ENCODE measurements at places on chromosomes 3 and 15.
A peak's percentile ranks its signal among the peaks of the same experiment; 100 is the strongest.

DNA sequence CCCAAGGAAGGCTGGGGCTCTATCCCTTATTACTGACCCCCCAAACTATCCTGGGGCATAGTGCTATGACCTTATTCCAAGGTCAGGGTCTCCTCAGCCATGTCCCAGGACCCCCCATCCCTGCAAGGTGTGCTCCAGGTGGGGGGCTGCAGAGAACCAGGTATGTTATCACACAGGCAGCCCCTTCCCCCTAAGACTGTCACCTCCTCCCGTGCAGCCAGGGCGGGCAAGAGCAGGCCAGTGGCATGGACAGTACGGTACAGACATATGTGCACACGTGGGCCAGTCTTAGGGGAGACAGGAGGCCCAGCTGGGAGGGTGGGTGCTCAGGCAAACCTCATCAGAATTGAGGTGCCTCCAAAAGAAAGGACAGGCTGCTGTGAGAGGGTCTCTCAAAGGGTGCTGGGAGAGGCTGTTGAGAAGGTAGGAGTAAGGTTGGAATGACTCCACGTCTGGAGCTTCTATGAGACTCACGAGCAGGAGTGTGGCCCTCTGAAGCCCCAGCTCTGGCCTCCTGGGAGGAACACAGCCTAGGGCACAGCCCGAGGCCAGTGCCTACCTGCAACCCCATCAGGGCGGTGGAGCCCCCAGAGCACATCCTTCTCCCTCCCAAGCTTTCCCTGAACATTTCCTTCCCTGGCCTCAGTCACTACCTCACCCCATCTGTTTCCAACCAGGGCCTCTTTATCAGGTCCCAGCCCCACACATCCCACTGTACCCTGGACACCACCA, 1.7 kb upstream of the COL7A1 start:
- DNase-seq, result no peak

- DNase-seq, result no peak
These were observed 32.7 kb upstream of the MAP3K13 start for GRCh38 chr3:185330238-185330637.

DNA sequence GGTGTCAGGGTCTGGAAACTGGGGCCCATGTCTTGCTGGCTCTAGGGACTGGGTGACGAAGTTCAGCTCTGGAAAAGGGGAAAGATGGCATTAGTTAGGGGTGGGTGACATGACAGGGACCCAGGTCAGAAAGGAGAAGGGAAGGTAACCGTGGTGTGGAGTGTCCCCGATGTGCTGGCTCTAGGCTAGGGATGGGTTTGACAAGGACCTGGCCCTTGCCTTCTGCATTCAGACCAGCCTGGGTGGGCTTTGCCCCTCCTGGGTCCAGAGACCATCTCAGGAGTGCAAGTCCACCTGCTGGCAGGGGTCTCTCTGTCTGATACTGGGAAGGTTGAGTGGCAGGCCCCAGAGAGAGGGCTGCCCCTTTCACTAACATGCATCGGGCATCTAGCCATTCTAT, 28.7 kb upstream of the ATP2B2 start:
- no peak for DNase-seq

GRCh38 chr3:32989171-32989570, 37.7 kb downstream of the CCR4 start:
- no peak for DNase-seq

DNA sequence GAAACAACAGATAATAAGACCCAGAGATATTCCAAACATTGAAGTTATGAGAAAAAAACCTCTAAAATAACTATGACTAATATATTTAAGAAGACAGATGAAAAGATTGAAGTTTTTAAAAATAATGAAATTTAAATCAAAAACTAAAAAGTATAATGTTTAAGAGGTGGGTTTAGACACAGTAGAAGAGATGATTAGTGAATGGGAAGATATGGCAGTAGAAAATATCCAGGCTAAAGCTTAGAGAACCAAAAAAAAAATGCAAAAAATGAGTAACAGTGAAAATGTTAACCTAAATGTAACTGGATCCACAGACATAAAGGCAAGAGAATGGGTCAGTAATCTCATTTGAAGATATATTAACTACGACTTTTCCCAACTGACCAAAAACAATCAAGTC, 52.2 kb downstream of the RETNLB start:
- no peak for DNase-seq

DNA sequence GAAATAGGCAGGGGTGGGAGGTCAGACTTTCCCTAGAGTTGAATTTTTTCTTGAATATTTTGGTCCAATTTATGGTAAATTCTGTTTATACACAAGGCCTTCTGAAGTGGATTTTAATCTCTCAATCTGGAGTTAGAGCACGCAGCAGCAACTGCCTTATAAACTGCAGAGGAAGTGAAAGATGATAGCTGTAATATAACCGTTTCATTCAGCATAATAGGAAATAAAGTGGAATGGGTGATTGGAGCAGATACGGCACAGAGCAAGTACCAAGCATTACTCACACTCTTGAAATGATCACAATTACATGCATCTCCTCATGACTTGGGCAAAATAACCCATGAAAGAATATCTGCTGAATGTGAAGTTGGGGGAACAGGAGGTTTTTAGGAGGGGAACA, 106.8 kb downstream of the ARRDC4 start:
- no peak for DNase-seq

- no peak for DNase-seq
These were observed 691 bp downstream of the SENP7 start for GRCh38 chr3:101512396-101512645.

- DNase-seq, result peak; percentile 30
These were observed 9.2 kb downstream of the ALPK3 start for GRCh38 chr15:84826369-84826823.

GRCh38 chr15:31264559-31265089, 62.0 kb upstream of the KLF13 start:
- no peak for DNase-seq

DNA sequence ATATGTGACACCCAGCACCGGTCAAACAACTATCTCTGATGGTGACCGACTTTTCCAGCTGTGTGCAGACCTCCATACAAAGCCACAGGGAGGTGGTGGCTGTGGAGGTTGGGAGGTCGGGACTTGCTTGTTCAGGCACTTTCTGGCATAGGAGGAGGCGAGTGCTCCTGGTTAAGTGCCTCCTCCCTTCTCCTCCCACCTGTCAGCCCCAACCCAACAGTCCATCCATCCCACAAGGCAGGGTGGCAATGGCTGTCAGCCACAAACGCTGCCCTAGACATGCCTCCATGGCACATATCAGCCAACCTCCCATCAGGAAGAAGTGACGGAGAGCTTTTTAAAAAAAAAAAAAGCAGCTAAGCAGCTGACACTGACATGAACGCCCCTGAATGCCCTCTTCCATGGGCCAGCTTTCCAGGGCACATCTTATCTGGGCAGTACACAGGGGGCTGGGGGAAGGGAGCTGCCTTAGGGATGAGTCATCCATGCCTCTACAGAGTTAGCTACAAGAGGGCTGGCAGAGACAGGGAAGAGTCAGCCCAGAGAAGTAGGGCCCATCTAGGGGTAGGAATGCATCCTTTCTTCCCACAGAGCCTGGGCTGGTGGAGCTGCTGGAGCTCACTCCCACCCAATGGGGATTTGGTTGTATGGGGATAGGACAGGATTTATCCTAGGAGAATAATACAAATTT, 41.2 kb downstream of the CCDC12 start:
- peak; percentile 97 for DNase-seq

DNA sequence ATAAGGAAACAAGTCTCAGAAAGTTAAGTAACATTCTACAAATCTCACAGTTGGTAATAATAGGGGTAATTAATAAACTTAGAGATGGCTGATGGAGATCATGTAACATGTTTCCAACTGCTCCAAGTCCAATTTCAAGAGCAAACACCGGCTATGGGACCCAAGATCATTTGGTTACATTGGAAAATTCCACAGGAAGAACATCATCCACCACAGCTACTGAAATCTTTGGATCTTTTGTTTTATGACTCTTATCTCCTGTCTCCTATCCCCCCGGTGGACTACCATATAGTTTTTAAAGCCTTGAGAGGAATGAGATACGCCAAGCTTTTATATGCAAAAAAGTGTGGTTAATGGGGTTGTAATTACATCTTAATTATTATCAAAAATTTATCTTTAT, 216.1 kb downstream of the WNT5A start:
- DNase-seq, result no peak

GRCh38 chr3:183591881-183592521, 36.5 kb upstream of the KLHL6 start:
- DNase-seq, result no peak

DNA sequence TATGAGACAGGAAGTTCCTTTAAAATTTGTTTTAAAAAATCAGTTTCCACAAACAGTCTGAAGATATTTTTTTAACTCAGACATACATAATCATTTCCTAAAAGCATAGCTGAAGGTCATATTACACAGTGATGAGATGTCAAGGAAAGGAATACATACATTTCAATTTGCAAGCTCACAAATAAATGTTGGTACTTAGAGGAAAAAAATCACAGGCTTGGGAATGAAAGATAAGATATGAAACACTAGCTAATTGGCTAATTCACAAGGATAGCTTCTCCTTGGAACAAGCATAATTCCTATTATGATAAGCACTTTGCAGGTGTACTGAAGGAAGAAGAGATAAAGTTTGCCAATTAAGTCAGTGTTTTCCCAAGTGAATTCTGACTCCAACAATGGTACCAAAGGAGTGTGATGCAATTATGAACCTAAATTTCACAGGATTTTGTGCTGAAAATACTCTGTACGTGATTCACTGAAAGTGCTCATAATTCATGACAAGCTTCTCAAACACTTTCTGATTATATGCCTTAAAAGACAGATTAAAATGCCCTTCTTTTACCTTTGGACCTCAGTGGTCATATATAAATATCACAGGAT, 112.4 kb downstream of the FRMD5 start:
- no peak for DNase-seq

GRCh38 chr3:48881652-48882114, 17.0 kb downstream of the SLC25A20 start:
- no peak for DNase-seq

DNA sequence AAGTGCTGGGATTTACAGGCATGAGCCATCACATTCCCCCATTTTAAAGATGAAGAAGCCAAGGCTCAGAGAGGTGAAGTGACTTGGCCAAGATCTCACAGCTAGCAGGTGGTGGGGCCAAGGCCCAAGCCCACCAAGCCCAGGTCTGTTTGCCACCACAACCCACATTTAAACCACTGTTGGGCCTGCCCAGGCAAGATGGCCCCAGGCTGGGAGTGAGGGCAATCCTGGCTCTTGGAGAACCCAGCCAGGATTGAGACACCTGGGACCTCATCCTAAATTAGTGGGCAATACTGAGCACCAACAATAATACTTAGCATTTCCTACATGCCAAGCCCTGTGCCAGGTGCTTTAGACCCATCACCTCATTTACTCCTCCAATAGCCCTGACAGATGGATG, 6.9 kb downstream of the IGDCC3 start:
- DNase-seq, result no peak

- no peak for DNase-seq
These were observed 60.1 kb downstream of the RASGRF1 start for GRCh38 chr15:79030470-79030869.

DNA sequence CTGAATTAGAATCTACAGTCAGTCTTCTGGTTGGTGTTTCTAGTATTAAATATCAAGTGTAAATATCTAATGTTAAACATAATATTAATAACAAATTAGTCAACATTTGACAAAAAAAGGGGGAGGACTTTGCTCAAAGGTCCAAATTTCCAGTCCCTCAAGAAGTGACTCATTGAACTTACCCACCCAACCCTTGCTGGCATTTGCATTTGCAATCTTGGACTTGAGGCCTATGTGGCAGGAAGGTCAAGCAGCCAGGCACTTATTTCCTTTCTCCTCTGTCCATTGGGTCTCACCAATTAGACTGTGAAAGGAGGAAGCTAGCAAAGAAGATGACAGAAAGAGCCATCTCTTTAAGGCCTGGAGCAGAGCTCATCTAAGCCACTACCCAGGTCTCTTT, 174.0 kb downstream of the THRB start:
- no peak for DNase-seq

GRCh38 chr3:20645340-20645739, 459.3 kb upstream of the SGO1 start:
- DNase-seq, result no peak

DNA sequence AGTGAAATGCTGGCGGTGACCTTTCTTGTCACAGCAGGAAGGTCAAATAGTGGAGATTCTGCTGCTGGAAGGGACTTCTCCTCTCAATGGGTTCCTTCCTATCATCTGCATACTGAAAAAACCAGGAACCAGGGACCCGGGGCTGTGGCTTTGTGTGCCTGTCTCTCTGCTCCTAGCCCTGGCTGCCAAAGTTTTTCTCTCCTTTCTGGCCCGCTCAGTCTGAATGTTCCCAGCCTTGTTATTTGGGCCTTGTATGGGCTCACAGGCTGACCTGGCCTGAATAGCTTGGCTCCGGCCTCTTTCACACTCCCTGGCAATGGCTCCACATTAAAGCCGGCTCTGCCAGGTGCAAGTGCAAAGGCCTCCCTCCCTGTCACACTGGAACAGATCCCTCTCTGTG, 94.7 kb downstream of the LRIG1 start:
- no peak for DNase-seq

GRCh38 chr3:105359098-105359762, 7.5 kb upstream of the ALCAM start:
- DNase-seq, result peak; percentile 84

DNA sequence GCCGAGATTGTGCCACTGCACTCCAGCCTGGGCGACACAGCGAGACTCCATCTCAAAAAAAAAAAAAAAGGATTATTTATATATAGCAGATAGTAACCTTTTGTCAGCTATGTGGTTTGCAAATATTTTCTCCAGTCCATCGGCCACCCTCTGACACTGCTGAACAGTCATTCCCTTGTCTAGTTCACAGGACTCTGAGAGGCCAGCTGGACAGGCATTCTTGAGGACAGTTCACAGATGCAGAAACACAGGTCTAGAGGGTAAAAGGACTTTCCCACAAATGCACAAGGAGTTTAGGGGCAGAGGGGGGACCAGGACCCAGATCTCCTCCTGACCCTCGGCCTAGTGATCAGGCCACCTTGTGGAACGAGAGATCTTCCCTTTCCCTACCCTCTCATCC, 7.5 kb upstream of the TMEM40 start:
- peak; percentile 17 for DNase-seq

DNA sequence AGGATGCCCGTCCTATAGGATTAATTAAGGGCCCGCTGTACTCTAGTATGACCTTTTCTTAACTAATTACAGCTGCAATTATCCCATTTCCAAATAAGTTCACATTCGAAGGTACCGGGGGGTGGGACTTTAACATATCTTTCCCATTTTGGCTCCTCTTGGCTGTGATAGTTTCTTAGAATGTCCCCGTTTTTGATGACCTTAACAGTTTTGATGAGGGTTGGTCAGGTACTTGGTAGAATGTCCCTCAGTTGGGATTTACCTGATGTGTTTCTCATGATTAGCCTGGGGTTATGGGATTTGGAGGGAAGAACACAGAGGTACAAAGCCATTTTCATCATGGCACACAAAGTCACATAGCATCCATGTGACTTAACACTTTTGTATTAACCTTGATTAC, 18.2 kb downstream of the RTP1 start:
- no peak for DNase-seq

DNA sequence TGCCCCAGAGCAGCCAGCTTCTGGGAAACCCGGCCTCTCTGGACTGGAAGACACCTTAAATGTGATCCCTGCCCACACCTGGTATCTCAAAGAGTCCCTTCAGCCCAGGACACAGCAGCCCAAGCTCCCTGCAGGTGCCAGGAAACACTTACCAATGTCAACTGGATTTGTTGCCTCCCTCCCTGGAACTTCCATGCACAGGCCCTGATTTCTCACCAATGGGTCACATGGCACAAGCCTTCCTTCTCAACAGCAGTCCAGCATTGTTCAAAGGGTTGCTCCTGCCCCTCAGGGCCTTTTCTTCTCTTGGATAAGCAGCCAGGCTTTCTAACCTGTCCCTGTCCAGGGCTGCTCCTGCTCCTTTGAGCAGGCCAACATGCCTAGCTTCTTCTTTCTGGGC, 31.6 kb downstream of the ANP32A start:
- no peak for DNase-seq

Measured in COLO829 (cell line).